RPMI8226 (cell line): ENCODE measurements at places on chromosomes 5 and 9.

GRCh38 chr5:11148810-11149539, 387.9 kb upstream of the DAP start:
- DNase-seq: no peak

DNA sequence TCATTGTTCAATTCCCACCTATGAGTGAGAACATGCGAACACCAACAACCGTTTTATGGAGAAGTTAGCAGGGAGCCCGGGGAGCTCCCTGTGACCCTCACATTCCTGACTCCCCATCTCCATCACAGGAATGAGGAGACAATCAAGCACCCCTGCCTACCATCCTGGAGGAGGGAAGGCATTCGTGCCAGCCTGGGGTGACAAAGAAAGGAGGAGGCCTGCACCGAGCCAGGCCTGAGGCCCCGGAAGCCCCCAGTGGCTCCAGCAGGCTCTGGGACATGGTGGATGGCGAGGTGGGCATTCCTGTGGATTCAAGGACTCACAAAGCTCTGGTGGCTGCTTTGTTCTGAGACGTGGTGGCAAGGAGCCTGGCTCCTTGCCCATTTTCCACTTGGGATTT, 36.5 kb upstream of the UGT3A1 start:
- no peak for DNase-seq

DNA sequence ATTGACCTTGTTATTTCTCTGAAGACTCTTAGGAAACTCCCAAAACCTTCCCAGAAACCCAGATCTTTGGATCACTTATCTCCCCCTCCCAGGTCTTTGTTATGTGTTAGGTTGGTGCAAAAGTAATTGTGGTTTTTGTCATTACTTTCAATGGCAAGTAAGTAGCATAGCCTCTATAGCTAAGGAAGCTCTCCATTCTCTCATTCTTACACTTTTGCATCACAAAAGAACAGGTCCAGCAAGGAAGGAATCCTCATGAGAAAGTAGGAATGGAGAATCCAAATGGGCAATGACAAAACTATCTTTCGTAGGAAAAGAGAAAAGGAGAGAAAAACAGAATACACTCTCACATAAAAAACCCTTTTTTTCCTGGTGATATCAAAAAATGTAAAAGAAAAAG, 81.3 kb upstream of the ELAVL2 start:
- no peak for DNase-seq

GRCh38 chr9:98330831-98331230, 75.4 kb upstream of the TBC1D2 start:
- no peak for DNase-seq

- DNase-seq: no peak
Observed at GRCh38 chr9:113873446-113873845, 2.7 kb upstream of the ZNF618 start.

DNA sequence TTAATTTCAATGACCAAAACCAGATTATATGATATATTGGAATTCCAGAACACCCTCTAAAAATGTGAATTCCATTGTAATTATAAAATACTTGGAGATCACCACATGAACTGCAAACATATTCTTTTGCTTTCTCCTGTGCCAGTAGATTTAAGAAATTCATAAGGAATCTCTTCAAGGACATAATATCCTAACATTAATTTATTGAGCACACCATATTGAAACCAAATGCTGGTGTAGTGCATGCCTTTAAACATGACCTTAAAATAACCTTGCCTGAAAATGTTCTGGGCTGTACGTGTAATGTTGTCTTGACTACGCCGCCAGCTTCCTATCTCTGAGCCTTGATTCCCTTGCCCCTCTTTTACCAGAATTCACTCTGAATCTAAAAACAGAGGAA, 205.0 kb upstream of the ACTBL2 start:
- no peak for DNase-seq

DNA sequence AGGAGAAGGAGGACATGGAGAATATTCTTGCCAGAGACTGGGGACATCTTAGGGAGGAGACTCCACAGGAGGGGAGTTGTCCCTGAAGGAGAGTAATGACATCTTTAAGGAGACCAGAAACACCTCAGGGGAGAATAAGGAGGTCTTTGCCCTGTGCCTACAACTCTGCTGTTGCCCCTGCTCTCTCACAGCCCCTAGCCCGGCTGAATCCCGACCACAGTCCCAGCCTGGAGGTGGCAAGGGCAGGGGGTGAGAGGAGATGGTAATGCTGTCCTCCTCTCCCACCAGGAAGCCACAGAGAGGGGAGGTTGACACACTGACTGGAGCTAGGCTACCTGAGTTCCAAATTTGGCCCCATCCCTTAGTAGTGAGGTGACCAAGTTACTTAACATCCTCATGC, 30.2 kb upstream of the ENHO start:
- no peak for DNase-seq

DNA sequence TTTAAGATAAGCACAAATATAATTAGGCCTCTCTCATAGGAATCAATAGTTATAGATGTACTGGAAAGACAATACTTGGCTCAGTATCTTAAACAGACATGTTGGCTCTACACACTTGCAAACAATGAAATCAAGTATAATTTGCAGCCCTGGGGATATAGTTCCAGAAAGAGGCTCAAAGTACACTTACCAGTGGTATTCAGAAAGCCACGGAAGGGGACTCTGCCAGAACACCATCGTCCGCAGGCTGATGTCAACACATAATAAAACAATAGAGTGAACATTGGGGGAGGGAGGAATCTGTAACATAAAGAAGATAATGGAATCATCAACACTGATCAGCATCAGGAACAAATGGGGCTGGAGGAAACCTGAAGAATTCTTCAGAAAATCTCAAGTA, 31.2 kb upstream of the EBF1 start:
- no peak for DNase-seq

DNA sequence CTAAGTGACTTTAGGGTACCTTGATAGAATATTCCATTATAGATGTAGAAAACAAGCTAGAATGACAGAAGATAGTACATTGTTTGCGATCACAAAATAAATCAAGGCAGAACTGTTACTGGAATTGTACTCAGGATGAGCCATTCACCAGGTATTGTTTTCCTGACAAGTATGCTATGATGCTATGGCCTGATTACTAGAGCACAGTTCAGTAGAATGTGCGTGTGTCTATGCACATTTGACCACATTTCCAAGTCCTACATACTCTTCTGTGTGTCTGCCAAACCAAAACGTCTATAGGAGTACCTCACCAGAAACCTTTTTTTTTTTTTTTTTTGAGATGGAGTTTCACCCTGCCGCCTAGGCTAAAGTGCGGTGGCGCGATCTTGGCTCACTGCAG, 43.3 kb upstream of the CDC42SE2 start:
- no peak for DNase-seq

- no peak for DNase-seq
Observed at GRCh38 chr5:31273631-31274378, 80.3 kb downstream of the CDH6 start.

DNA sequence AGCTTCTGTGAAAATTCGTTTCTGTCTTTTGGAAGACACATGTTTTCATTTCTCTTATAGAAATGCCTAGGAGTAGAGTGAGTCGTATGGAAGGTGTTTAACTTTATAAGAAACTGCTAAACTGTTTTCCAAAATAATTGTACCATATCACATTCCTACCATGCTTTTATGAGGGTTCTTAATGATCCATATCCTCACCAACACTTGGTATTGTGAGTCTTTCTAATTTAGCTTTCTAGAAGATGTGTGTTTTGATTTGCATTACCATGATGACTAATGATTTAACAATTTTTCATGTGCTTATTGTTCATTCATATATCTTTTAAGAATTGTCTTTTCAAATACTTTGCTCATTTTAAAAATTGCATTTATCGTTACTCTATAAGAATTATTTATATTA, 223.6 kb downstream of the COMMD10 start:
- no peak for DNase-seq

- no peak for DNase-seq
Observed at GRCh38 chr9:112655668-112656067, 62.2 kb downstream of the INIP start.

GRCh38 chr5:168661593-168662485, 82.7 kb upstream of the PANK3 start:
- DNase-seq: no peak

DNA sequence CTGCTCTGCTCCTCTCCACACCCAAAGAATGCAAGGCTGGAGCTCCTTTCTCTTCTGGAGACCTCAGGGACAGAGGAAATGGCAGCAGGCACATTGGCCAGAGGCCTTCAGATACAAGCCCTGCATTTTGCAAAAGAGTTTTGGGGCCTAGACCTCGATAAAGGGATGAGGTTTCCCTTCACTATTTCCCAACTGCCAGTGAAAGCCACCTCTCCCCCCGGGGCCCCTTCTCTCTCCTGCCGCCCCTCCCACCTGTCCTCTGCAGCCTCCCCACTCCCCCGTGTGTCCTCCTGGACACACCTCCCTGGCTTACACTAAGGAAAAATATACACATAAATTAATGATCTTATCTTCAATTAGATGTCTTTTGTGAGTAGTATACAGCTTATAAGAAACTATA, 21.3 kb upstream of the LMNB1 start:
- no peak for DNase-seq

DNA sequence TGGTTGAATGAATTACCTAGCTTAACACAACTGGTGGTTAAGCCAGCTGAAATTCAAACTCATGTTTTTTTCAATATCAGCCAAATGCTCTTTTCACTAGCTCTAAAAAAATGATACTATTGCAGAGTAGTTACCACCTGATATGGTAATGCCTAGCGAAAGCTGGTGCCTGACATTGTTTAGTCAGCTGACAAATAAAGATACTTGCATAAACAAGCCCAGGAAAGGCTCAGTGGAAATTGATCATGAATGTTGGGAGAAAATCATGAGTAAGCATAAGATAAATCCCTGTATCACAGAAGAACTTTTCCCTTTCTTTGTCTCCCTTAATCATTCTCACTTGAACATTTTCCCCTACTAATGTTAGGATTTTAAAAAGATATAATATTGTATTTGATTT, 54.6 kb downstream of the FGF10 start:
- DNase-seq: no peak

- DNase-seq: no peak
Observed at GRCh38 chr5:7679663-7680062, 171.3 kb downstream of the CFAP90 start.

- DNase-seq: peak; percentile 24
Observed at GRCh38 chr5:141783005-141783946, 94.9 kb downstream of the PCDH1 start.

DNA sequence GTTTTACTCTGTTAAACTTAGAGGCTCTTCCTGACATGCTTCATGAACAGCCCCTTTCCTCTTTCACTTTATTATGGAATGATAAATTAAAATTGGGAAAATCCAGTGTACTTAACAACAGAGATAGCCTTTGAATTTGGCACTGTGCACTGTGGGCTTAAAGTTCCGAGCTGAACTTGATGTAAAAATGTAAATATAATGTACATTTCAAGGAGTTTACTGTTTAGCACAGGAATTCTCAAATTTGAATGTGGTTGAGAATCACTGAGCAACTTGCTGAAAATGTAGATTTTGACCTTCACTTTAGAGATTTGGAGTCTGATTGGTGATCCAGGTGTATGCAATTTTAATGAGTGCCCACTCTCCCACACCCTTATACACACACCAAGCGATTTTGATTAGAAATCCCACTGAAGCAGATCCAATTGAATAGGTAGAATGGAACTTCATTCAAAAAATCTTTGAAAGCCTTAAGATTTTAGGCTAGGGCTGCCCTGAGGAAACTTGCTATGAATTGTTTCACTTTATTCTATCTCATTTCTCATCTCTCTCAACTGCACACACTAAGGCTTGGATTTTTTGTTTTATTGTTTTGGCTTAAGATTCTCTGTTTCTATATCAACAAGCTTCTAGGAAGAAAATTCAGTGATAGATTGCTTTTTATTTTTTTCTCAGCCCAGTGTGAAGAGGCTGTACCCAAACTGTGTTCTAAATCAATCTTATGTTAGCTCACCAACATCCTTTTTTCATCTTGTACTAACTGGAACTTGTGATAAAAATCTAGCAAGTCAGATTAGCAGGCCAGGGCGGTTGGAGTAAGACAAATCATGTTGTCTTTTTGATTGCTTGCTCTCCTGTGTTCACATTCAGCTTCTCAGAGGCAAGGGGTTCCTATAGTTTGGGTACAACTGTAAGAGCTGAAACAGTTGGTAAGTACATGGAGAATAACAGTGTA, 22.9 kb downstream of the NUDT12 start:
- no peak for DNase-seq

GRCh38 chr5:129630101-129630500, 117.8 kb upstream of the MINAR2 start:
- no peak for DNase-seq

- peak; percentile 56 for DNase-seq
Observed at GRCh38 chr5:50501491-50502228, 60.6 kb upstream of the EMB start.

DNA sequence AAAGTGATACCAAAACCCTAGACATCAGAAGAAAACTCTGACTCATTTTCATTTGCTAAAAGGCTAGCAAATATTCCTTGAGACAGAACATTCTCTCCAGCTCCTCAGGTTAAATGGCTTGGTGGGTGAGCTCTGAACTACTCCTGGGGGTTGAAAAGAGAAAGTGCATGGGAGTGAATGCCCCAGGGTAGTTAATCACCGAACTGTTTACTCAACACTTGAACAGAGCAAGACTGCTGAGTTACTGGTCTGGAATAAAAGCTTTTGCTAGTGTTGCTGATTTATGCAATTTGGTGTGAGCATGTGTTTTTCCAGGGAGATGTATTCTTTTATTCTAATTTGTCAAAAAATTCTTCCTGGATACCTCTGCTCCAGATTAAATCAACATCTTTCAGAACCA, 88.3 kb upstream of the PRDM9 start:
- DNase-seq: no peak

DNA sequence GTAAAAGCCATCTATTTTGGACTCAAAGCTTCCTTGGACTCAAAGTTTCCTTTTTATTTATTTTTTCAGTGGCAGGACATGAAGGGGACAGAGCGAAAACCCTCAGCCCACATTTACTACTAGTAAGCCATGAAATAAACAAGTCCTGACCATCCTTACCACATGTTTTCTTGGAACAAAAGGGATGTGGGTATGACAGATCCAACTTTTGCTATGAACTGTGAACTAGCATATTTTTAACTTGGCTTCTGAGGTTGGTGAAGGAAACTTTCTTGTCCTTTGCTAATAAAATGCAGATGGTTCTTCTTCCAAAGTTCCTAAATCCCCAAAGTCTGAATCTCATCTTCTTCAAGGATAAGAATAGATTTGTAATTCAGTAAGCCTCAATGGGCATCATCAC, 122.7 kb upstream of the TNC start:
- no peak for DNase-seq

DNA sequence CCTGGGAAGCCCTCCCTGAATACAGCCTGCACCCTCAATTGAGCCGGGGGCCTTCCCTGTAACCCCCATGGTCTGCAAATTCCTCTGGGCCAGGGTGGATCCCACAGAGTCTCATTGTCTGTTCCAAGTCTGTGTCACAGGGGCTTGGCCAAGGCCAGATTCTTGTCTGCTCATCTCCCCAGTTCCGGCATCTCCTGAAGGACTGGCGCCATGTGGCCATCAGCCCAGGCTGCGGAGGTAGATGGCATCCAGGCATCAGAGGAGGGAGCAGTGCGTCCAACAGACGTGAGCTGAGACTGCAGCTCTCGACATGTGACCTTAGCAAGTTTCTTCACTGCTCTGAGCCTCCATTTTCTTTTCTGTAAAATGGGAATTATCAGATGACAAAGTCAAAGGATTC, 37.3 kb upstream of the RPL26L1 start:
- no peak for DNase-seq
